Neural crest cell (in vitro differentiated cells): ENCODE measurements at places on chromosomes 5 and 9. TPM values are rescaled to one million over a fixed set of nuclear protein-coding genes. Genes with fewer than 3 reads are reported as not detected.

GRCh38 chr5:58937031-58937681 is 354.3 kb downstream of the RAB3C start:
- no peak for DNase-seq

Gene GLRA1
- total RNA-seq, result 0.21 and 0.23 TPM in 2 replicates

Gene IFNK
- not detected in 2 replicates for total RNA-seq

- DNase-seq, result no peak
Measured at GRCh38 chr5:134398609-134399155, 13.0 kb downstream of the CDKN2AIPNL start.

GRCh38 chr5:148653836-148654781 is at the start of gene HTR4:
Gene HTR4 (minus strand): TSS chr5:148654527. CDS start chr5:148637014, 17,513 bp downstream.
- peak; percentile 2 for DNase-seq

- DNase-seq, result no peak
Measured at GRCh38 chr9:78130853-78131252, 99.2 kb upstream of the GNAQ start.

- no peak for DNase-seq
Measured at GRCh38 chr5:159797261-159797970, 118.9 kb upstream of the ADRA1B start.

Gene ZNF300
- 12.1 and 12.4 TPM in 2 replicates for total RNA-seq

DNA sequence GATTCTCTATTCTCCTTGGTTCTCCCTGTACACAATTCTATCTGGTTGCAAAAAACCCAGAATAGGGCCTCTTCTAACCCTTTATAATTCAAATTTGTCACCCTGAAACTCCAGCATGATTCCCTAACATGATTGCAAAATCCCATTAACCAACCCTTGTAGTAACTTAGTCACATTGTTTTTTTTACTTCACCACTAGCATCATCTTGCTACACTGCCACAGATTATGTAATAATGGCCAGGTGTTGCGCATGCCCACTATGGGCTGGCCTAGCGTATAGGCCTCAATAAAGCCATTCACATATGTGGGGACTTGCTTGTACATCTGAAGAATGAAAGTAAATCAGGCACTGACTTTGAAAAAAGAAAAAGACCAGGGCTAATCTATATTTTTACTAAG is 25.7 kb downstream of the FAM170A start:
- DNase-seq, result no peak

GRCh38 chr9:36572515-36573418 is at the start of gene MELK:
Gene MELK (plus strand): TSS chr9:36572895. CDS start chr9:36581682, 8,787 bp downstream.
- DNase-seq, result peak; percentile 88
